Effector CD4-positive, alpha-beta T cell (primary cell): ENCODE measurements at places on chromosomes 5 and 9.

GRCh38 chr9:135328485-135329417, 150.8 kb upstream of the PPP1R26 start:
- no peak for DNase-seq

GRCh38 chr5:78690253-78690972, 41.8 kb upstream of the LHFPL2 start:
- no peak for DNase-seq

DNA sequence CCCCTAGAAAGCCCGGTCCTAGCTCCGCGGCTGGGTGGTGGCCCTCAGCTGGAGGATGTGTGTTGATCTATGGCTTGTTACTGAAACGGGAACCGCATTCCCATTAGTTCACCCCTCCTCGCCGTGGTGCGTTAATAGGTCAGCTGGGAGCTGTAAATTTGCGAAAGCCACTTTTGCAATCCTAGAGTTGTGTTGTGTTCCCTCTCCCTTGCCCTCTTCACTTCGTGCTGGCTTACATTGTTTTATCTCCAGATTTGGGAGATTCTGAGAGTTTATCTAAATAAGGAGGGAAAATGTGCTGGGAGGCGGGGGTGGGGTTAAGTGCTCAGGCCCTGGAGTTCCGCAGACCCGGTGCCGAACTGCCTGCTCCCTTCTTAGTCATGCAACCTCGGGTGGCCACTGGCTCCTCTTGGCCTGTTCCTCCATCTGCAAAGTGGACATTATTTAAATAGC, 62.8 kb downstream of the HMCN2 start:
- no peak for DNase-seq

DNA sequence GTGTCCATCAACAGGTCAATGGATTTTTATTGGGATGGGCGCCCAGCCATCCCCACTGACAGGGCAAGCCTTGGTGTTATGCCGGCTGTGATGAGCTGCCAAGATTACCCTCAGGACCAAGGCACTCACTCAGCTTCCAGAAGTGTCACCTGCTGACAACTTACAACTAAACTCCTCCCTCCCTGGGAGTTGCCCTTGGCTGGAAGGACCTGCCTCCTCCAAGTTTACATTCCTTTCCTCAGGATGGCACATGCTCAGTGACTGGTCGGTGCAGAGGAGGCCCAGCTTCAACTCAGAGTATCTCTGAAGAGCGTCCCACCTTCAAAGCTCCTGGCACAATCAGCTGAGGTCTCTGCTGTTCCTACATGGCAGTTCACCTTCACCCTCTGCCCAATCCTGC, 52.5 kb upstream of the ZBTB43 start:
- DNase-seq: no peak

GRCh38 chr5:56516441-56516840, 283.3 kb upstream of the ANKRD55 start:
- no peak for DNase-seq

GRCh38 chr9:109401169-109401989, 80.5 kb upstream of the EPB41L4B start:
- DNase-seq: no peak

- DNase-seq: no peak
Measured at GRCh38 chr5:8327016-8327415, 458.1 kb downstream of the MTRR start.

DNA sequence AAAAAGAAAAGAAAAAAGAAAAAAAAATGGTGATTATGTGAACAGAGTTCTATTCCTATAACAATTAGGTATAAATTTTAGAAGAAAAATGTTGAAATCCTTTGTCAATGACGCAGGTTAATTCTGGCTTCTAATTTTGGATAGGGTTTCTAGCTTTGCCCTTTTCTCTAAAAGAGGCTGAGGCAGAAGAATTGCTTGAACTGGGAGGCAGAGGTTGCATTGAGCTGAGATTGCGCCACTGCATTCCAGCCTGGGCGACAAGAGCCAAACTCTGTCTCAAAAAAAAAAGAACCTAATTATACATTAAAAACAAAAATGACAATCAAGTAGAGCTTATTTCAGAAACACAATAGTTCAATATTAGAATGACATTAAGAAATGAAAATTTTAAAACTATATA, 2.9 kb downstream of the STXBP1 start:
- DNase-seq: no peak

GRCh38 chr9:134811673-134812342, 68.8 kb upstream of the FCN2 start:
- DNase-seq: no peak

GRCh38 chr5:87340716-87341115, 72.0 kb downstream of the CCNH start:
- no peak for DNase-seq

- DNase-seq: no peak
Measured at GRCh38 chr5:107771926-107772325, 101.2 kb upstream of the EFNA5 start.

DNA sequence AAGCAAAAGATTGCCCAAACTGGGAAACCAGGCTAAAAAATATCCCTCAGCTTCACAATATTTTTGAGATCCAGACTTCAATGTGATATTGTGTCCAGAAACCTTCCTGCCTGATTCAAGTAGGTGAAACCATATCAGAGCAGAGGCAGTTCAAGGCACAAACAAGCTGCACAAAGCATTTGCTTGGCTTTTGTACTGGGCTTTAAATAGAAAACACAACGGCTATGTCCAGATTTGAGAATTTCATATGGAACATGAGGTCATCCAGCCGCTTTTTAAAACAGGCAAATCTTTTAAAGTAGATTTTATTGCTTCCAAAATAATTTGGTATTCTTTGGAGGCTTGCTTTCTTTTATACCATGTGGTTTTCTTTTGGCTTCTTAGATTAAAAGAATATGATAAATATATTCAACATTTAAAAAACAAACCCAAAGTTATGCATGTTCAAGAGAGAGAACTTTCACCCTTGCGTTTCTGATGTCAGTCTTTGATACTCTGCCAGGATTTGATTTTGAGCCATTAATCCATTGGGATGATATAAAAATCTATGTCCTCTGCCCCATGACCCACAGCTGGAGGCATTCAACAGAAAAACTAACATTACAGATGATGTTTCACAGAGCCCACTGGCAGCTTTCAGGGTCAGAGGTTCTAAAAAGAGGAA, 29.0 kb upstream of the CCDC112 start:
- no peak for DNase-seq

DNA sequence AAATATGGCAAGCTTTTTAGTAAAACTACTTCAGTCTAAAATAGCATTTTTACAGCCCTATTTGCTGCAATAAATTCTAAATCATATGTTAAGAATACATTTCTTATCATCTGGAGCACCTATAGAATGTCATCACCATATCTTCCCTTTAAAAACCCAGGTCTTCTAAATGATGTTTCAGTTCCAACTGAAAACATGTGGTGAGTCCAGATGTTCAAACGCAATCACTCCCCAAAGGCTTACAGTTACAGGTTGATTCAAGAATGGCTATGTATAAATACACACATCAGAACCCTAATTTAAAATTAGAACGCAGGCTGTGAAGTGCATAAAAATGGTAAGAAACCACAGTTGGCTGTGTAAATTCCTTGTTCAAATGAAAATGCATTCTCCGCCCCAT, 796.3 kb downstream of the MAT2B start:
- no peak for DNase-seq

GRCh38 chr5:117736698-117737097, 1162.1 kb upstream of the SEMA6A start:
- DNase-seq: no peak

DNA sequence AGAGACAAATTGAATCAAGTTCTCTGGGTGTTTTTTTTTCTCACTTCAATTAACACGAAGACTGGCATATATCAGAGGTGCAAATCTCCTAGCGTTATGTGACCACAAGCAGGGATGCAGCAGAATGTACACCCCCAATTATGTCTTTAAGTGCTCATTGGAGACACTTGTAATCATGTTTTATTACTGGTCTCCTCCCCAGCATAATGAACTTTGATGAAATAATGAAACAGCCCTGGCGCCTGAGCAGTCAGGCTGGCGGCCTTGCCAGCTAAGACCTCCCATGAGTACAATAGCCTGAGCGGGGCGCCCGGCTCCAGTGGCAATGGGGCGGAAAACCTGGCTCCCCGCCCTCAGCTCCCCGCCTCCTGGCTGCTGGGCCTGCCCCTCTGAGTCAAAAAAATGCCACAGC, 209.4 kb upstream of the MSX2 start:
- DNase-seq: no peak

DNA sequence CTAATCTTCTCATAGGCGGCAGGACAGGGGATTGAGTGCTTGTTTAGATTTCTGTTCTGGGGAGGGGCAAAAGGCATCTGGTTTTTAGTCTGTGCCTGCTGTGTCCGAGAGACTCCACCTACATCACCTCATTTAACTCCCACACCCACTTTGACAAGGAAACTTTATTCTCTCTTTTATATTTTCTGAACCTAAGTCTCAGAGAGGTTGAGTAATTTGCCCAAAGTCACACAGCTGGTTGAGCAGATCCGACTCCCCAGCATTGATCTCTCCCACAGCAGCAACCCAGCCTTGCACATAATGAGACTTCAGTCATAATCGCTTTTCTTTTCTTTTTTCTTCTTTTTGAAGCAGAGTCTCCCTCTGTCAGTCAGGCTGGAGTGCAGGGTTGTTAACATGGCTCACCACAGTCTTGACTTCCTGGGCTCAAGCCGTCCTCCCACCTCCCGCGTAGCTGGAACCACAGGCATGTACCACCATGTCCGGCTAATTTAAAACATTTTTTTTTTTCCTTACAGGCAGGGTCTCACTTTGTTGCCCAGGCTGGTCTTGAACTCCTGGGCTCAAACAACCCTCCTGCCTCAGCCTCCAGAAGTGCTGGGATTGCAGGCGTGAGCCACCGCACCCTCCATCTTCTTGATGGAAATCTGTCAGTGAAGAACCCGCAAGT, 36.5 kb upstream of the ANKRD33B start:
- DNase-seq: no peak

DNA sequence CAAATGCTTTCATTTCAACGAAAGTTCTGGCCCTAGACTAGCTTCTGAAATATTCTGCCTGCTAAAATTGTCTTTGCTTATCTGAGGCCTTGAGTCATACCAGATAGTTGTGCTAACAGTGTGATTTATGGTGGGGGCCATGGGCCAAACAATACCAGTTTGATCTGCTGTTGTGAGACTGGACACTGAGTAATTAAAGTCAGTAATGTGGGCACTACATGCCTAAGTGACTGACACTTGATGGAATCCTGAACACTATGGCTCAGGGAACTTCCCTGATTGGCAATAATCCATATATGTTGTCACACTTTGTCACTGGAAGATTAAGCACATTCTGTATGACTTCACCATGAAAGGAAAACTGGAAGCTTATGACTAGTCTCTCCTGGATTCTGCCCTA, 127.6 kb upstream of the CYLC2 start:
- DNase-seq: no peak

GRCh38 chr5:52798938-52799337, 11.2 kb downstream of the ITGA1 start:
- no peak for DNase-seq

GRCh38 chr5:126531543-126532120, 63.4 kb downstream of the ALDH7A1 start:
- DNase-seq: no peak
